Muscle of leg (tissue), 16 donors: ENCODE measurements at places on chromosomes 6 and 20.

DNA sequence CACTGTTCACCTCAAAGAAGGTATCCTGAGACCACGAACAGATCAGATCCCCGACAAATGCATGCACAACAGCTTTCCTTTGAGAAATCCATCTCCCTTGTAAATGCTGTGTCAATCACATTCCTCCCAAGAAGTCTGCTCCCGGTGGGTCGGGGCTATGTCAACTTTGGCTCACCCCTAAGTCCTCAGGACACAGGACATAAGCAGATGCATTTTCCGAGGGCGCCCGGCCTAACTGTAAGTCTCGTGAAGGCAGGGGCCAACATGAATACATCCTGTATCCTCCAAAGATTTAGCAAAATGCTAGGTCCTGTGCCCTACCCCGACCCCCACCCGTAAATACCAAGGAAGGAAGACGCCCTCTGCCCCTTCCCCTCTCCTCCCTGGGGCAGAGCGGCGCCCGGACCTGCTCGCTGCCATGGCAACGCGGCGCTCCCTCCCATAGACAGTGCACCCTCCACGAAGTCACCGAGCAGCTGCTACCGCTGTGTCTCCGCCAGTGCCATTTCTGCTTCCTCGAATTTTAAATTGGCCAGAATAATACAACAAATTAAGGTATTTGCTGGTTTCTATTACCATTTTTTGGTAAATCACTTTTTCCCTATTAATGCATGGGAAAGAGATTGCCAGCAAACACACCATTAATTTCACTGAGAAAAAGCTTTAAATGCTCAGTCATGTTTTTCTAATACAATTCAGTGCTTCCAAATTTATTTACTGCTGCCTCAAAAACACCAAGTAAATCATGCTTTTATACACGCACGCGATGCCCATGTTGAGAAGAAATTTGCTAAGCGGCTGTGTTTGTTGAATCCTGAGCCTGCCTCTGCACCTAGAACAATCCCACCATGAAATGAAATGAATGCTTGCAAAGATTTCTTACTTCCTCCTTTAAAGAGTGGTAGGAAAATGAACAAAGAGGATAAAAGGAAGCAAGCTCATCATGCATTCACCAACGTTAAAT is 100.6 kb downstream of the PCSK2 start:
- no peak for DNase-seq

DNA sequence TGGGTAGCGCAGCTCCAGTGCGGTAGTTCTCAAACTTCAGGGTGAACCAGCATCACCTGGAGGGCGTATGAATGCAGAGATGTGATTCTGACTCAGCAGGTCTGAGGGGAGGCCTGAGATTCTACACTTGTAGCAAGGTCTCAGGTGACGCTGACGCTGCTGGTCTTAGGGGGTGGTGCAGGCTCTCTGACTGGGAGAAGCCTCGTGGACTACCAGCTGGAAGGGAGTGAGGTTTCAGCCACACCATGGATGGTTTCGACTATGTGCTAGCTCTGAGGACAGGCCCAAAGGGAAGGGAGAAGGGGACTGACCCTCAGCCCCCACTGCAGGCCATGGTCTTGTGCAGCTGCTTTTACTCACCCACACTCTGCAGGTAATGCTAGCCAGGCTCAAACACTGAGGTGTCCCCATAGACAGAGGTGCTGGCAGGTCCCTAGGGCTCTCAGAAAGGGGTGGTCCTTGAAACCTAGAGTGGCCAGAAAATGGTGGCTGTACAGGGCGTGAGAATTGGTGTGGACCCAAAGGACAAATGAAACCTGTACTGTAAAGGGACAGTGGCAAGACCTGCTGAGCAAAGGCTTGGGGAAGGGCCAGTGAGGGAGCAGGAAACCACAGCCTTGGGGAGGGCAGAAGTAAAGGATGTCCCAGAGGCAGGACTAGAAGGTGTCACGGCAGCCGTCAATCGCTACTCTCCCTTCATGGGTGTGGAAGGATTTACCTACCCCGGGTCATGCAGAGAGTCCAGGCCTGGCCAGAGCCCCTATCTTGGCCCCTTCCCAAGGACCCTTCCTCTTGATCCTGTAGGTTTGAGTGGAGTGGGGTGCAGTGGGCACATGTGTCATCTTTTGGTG is 52.7 kb downstream of the EBF4 start:
- DNase-seq = no peak

- peak; percentile 37 for DNase-seq
These were observed 367.7 kb downstream of the CDH4 start for GRCh38 chr20:61619751-61620150.

DNA sequence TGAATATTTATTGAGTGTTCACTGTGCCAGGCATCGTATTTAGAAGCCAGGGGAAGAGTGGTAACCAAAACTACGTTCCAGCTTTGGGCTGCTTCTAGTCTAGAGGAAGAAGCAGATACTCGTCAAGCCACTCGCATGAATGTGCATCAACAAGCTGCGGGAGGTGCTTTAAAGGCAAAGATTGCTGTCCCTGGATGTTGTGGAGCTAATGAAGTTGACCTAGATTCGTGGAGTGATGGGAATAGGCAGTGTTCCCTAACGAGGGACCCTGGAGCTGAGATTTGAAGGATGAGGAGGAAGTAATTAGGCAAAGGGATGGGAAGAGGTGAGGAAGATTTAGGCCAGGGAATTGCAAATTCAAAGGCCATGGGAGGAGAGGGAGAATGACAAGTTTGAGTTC is 118.9 kb downstream of the TMEM170B start:
- DNase-seq = no peak

- DNase-seq = no peak
These were observed 180.4 kb downstream of the ZDHHC14 start for GRCh38 chr6:157561414-157561790.

DNA sequence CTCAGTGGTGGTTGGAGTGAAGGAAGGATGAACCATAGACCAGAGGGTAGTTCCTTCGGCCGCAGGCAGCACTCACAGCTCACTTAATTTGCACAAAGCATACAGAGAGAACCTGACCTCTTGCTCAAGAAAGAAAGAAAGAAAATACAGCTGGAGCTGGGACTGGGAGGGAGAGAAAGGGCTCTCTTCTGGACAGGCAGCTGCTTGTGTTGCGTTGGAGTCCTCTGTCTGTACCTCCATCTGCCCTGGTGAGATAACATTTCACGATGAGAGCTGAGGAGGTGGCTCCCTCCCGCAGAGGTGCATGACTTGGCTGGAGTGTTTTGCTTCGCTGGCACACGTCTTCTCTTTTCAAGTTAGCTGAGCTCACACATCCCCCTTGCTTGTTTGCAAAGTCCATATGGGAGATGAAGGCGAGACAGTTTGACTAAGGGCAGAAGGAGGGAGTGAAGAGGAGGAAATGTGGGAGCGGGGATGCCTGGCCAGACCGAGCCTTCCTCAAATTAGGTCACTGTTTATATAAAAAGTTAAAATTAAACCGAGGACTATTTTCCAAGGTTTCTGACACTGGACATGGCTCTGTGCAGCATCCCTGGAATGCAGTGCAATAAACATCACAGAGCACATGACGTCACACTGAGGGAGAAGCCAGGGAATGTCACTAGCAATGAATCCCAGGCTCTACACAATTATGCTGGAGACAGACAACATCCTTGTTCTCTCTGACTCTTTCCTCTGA is 359.4 kb downstream of the CD83 start:
- peak; percentile 96 for DNase-seq
